ENCODE measurements at places on chromosomes 2 and 18. TPM values are rescaled to one million over a fixed set of nuclear protein-coding genes. Genes with fewer than 3 reads are reported as not detected.

- no peak overlapping the region for H3K27ac ChIP-seq
- H3K4me1 ChIP-seq = no peaks in the 10 kb centered on the region
- H3K27me3 ChIP-seq = no peaks in the 10 kb centered on the region
- no peak for DNase-seq
These were observed 402.5 kb upstream of the SPRED2 start for GRCh38 chr2:65834771-65835475.

DNA sequence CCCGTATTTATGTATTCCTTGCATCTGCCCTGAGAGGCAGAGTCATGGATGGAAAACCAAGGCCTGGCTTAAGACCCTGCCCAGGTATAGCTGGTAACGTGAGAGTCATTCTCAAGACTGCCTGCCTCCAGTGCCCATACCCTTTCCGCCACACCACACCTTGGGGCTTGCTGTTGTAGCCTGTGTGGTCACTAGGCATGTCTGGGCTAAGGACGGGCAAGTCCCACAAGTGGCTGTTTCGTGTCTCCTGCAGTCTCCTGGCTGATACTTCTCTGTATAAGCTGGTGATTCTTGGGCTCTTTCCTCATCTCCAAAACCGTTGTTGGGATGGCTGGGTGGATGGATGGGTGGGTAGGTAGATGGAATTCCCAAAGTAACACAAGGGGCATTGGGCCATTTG lies 269.8 kb downstream of the KLHL29 start:
- no peak overlapping the region for H3K27ac ChIP-seq
- H3K4me1 ChIP-seq = no peaks in the 10 kb centered on the region
- no peak for DNase-seq
- no peaks in the 10 kb centered on the region for H3K27me3 ChIP-seq

DNA sequence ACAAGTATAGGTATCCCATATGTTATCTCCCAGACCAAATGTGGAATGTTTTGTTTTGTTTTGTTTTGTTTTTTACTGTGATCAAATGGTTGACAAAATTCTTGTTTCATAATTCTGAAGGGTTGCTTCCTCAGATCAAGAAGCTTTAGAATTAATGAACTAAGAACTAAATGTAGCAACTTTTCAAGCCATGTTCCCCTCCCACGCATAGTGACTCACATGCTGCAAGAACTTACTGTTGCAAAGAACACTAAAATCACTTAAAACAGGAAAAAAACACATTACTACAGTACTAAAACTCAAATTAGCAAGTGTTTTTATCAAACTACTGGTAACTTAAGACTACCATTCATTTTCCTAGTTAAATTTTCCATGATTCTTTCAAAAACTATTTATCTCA lies 30.6 kb downstream of the HNRNPLL start:
- H3K27ac ChIP-seq = no peak overlapping the region
- H3K4me3 ChIP-seq = no peak overlapping the region
- DNase-seq = no peak
- no peaks in the 10 kb centered on the region for H3K36me3 ChIP-seq
- H3K4me1 ChIP-seq = no peaks in the 10 kb centered on the region

GRCh38 chr2:54945391-54946219 lies 104.6 kb downstream of the RTN4 start:
- H3K27me3 ChIP-seq = no peaks in the 10 kb centered on the region
- H3K36me3 ChIP-seq = no peaks in the 10 kb centered on the region
- peaks cover 23% of the 10 kb centered on the region for H3K4me1 ChIP-seq
- DNase-seq = peak; percentile 92
- peak overlapping the region; percentile 93 for H3K27ac ChIP-seq

GRCh38 chr2:105554235-105554634 lies 155.4 kb upstream of the FHL2 start:
- H3K36me3 ChIP-seq = no peaks in the 10 kb centered on the region
- H3K27me3 ChIP-seq = no peaks in the 10 kb centered on the region
- H3K4me1 ChIP-seq = no peaks in the 10 kb centered on the region
- H3K4me3 ChIP-seq = no peak overlapping the region

DNA sequence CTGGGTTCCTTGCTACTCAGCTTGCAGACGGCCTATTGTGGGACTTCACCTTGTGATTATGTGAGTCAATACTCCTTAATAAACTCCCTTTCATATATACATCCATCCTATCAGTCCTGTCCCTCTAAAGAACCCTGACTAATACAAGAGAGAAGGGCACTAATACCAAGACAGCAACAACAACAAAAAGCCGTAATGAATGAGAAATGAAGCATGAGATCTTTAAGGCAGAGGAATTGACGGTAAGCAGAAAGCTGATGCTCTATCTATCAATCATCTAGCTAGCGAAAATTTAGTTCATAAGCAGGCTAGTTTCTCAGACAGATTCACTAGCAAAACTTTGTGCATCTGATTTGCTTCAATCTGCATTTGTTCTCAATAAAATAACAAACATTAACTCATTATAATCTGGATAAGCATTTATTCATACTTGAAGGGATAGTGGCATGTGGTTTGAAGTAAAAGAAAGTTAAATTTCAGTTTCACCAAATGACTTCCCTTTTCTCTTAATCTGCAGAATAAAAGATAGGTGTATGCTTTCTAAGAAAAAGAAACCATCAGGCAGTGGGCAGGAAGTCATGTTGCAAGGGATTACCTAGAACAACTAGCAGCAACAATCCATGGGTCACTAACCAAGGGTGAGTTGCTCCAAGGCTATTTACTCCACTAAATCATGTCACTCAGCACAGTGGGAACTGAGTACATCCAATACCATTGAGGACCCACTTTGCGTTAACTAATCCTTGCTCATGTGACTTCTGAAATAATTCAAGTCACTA lies 376.5 kb downstream of the TMEM182 start:
- no peak overlapping the region for H3K4me3 ChIP-seq
- no peaks in the 10 kb centered on the region for H3K36me3 ChIP-seq
- no peaks in the 10 kb centered on the region for H3K4me1 ChIP-seq
- DNase-seq = no peak
- no peaks in the 10 kb centered on the region for H3K27me3 ChIP-seq
- no peak overlapping the region for H3K27ac ChIP-seq

DNA sequence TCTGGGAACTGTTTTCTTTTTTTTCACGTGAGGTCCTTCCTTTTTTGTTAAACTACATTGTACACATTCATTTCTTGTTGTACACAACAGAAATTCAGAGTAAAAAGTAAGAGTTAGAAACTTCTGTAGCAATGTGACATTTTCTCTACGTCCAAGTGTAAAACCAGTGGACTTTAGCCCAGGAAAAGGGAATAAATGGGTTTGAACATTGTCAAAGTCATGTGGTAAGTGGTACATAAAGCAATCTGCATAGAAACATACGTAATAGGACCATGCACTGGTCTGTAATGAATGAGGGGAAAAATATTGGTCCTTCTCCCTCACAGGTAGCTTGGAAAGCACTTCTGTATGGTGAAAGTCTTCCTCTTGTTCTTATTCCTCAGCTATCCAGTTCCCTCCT lies 421.4 kb downstream of the SETBP1 start:
- no peak overlapping the region for H3K27ac ChIP-seq
- no peaks in the 10 kb centered on the region for H3K36me3 ChIP-seq
- no peaks in the 10 kb centered on the region for H3K4me1 ChIP-seq
- H3K4me3 ChIP-seq = no peak overlapping the region

DNA sequence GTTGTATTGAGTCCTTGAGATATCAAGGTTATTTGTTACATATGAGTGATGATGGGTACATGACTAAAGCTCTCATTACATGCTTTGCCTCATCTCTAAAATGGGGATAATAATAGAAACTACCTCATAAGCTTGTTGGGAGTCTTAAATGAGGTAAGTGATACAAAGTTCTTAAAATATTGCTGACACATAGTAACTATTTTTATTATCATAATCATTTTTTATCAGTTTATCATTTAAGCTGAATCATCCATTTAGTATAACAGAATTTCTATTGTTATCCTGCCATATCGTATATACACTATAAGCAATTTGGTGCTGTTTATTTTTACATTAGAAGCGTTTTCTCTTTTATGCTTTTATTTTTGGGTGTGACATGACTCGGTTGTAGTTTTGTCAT lies 871.1 kb downstream of the LRP1B start:
- H3K27me3 ChIP-seq = no peaks in the 10 kb centered on the region
- H3K36me3 ChIP-seq = no peaks in the 10 kb centered on the region
- no peak overlapping the region for H3K27ac ChIP-seq
- no peak overlapping the region for H3K4me3 ChIP-seq
- H3K4me1 ChIP-seq = no peaks in the 10 kb centered on the region

DNA sequence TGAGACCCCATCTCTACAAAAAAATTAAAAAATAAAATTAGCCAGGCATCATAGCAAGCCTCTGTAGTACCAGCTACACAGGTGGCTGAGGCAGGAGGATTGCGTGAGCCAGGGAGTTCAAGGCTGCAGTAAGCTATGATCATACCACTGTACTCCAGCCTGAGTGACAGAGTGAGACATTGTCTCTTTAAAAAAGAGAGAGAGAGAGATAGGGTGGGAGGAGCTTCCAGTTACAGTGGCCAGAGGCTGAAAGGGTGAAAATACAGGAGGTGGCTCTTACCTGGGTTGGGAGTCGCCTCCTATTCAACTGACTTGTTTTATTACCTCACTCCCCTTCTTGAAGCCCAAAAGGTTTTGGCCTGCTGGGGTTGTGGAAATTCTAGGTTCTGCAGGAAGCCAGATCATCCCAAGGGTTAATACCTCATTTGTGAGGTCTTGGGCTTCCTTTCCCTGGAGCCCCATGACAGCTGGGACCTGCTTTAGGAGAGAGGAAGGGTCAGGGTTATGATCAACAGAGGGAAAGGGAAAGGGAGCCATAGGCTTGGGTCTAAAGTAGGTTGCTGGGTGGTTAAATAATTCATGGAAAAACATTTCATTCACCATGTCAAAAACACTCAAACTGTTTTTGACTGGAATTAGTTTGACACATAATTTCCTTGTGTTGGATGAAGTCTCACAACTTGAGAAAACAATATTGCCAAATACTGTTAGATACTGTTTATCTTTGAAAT lies 17.4 kb downstream of the DYNC2LI1 start:
- H3K27me3 ChIP-seq = no peaks in the 10 kb centered on the region
- no peak for DNase-seq
- H3K4me1 ChIP-seq = no peaks in the 10 kb centered on the region
- no peak overlapping the region for H3K4me3 ChIP-seq
- peaks cover 2% of the 10 kb centered on the region for H3K36me3 ChIP-seq

- H3K36me3 ChIP-seq = no peaks in the 10 kb centered on the region
- H3K27ac ChIP-seq = no peak overlapping the region
- no peaks in the 10 kb centered on the region for H3K27me3 ChIP-seq
- DNase-seq = no peak
- H3K4me1 ChIP-seq = no peaks in the 10 kb centered on the region
These were observed 203.4 kb upstream of the RND3 start for GRCh38 chr2:150690870-150691269.

DNA sequence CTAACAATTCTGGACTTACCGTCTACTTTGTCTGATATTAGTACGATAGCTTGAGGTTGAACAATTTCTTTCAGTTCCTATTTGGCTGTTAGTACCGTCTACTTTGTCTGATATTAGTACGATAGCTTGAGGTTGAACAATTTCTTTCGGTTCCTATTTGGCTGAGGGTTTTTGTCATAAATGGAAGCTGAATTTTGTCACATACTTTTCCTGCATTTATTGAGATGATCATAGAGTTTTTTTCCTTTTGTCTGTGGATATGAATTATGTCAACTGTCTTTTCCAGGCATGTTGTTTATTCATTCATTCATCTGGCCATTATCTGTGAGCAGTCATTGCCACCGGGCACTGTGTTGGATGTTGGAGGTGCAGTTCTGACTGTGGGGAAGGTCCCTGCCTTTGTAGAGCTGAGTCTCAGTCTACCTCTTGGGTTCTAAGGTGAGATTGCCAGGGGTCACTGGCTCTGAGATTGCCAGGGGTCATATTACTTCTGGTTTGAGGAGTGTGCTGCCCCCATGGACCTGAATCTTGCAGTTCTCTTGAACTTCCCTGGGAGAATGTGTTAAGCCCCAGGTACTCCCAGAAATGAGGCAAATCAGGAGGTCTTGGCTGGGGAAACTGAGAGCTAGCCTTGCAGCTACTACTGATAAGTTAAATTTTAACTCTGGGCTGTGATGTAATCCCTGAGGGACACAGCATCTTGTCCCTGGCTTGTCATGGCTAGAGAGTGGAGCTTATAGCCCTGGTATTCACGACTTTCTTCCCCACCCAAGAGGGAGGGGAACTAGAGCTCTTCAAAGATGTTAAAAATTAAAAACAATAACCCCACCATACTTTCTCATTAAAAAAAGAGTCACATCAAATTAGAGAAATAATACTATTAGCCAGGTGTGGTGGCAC lies 89.1 kb upstream of the MBOAT2 start:
- no peak overlapping the region for H3K27ac ChIP-seq
- H3K36me3 ChIP-seq = no peaks in the 10 kb centered on the region
- no peaks in the 10 kb centered on the region for H3K4me1 ChIP-seq
- H3K27me3 ChIP-seq = no peaks in the 10 kb centered on the region
- no peak for DNase-seq

DNA sequence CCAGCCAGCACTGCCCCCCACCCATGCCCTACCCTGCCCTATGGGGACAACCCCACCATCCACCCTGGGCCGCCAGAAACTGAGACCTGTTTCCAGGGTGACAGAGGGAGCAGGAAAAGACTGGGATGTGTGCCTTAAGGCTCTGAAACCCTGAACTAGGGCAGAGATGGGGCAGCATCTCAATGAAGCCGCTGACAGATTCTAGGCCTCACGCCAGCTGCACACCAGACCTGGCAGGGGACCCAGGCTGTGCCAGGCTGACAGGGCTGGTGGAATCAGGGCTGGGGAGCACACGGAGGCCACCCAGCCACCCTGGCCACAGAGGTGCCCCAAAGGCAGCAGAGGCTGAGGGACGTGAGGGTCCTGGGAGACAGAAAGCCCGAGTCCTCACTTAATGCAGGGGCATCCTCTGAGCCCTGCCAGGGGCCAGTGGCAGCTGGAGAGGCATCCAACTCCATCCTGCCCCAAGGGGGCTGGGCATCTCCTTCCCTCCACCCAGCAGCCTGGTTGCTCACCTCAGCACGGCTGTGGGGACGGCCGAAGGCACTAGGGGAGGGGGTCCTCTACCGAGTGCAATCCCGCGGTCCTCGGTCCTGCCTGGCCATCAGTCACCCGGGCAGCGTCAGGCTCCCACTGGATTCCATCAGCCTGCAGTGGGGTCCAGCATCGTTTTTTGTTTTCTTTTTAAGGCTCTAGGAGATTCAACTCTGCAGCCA lies 169.2 kb downstream of the ZFP36L2 start:
- no peaks in the 10 kb centered on the region for H3K27me3 ChIP-seq
- no peak for DNase-seq
- H3K4me1 ChIP-seq = peaks cover 6% of the 10 kb centered on the region
- H3K27ac ChIP-seq = no peak overlapping the region
- H3K4me3 ChIP-seq = no peak overlapping the region

GRCh38 chr2:230441227-230441897 lies 25.4 kb downstream of the SP100 start:
- H3K27ac ChIP-seq = no peak overlapping the region
- no peaks in the 10 kb centered on the region for H3K27me3 ChIP-seq
- H3K4me3 ChIP-seq = no peak overlapping the region
- H3K4me1 ChIP-seq = no peaks in the 10 kb centered on the region

- no peak overlapping the region for H3K4me3 ChIP-seq
- H3K27ac ChIP-seq = no peak overlapping the region
- H3K4me1 ChIP-seq = peaks cover 4% of the 10 kb centered on the region
- H3K36me3 ChIP-seq = no peaks in the 10 kb centered on the region
- H3K27me3 ChIP-seq = no peaks in the 10 kb centered on the region
These were observed 33.2 kb upstream of the TRIB2 start for GRCh38 chr2:12683457-12684100.

Gene IL1R2
- total RNA-seq = 2.7 TPM

Gene BUB1
- 0.11 TPM for total RNA-seq

Gene TPGS2
- 12.4 TPM for total RNA-seq

Gene G6PC2
- not detected for total RNA-seq

Gene GALNT3
- not detected for total RNA-seq

Gene AQP4
- total RNA-seq = 12.7 TPM

Gene ZSWIM2
- total RNA-seq = not detected

Gene KHK
- total RNA-seq = 1.5 TPM

Gene CIB4
- total RNA-seq = not detected

All from psoas muscle (tissue), 8 donors.